CD4-positive, alpha-beta T cell treated with Interleukin-15 for 4 hours (primary cell): ENCODE measurements at places on chromosomes 3 and 15.

- no peak for DNase-seq
Measured at GRCh38 chr3:184811034-184811433, 932 bp upstream of the VPS8 start.

DNA sequence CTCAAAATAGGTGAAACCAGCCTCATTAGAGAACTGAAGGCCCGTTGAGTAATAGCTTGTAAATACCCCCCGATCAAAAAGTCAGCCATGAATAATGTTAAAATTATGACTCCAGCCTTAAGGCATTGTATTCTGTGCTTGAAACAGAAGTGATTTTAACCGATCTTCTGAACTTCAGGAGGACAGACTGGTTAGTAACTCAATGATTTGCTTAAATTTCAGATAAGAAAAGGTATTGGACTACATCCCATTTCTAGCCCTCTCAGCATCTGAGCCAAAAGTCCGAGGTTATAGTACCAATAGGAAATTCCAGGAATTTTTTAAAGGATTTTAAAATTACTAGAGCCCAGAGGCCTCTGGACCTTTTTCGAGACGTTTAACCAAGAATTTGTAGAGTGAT, 67.7 kb upstream of the FGF12 start:
- no peak for DNase-seq

DNA sequence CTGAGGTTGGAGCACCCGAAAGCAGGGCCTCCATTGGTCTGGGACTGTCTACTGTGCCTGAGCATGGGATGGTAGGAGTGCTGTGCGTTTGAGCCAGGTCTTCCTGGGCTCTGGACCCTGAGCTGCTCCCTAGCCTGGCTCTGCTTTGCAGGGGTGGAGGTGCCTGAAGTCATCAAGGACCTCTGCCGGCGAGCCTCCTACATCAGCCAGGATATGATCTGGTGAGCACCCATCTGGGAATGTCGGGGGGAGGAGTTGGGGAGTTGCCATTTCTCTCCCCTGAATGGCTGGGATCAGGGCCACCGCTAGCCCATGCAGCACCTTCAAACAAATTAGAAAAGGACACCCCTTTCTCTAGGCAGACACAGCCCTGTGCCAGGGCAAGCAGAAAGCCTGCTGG, 20.7 kb downstream of the DUOX1 start:
- no peak for DNase-seq

GRCh38 chr15:66014635-66015182, 145.4 kb downstream of the RAB11A start:
- no peak for DNase-seq
